ENCODE measurements at places on chromosomes 12 and 14.

DNA sequence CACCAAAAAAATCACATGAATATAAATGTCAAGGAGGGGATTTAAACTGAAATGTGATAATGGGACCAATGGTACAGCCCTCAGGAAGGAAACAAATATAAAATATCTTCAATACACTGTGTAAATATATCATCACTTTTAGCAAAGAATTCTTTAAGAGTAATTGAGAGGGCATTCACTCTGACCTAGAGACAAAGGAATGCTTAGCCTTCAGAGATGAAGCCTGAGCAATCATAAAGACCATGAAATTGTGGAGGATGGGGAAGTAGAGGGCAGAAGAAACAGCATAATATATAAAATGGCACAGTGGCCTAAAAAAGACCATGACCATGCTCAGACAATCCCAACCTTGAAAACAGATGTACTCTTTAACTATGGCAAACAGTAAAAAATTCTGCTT is 20.4 kb downstream of the YAF2 start:
- no peak for DNase-seq

GRCh38 chr12:6193853-6194815 is 6.1 kb upstream of the CD9 start:
- DNase-seq, result no peak

DNA sequence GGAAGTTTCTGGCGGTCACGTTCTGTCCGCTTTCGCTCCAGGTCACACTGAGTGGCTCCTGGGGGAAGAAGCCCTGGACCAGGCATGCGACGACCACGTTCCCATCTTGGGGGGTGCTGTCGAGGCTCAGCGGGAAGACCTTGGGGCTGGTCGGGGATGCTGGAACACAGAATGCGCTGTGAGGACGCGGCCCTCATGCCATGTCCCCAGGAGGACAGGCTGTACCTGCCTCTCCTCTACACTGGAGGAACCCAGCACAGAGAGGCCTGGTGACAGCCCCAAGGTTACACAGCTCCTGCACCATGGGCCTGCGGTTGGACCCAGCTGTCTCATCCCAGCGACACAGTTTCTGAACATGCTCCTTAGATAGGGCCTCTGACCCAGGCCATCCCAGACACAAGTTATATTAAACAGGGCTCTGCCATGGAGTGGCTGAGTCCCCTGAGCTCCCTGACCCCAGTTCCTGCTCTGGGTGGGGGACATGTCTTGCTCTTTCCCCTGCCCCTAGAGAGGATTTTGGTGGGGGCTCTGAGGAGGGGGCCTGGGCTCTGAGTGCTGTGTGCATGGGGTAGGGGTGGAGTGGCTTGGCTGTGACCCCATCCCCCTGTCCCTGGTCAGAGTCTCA is 62.0 kb downstream of the TMEM121 start:
- no peak for DNase-seq

- no peak for DNase-seq
Observed at GRCh38 chr12:114136631-114137030, 170.5 kb upstream of the RBM19 start.

DNA sequence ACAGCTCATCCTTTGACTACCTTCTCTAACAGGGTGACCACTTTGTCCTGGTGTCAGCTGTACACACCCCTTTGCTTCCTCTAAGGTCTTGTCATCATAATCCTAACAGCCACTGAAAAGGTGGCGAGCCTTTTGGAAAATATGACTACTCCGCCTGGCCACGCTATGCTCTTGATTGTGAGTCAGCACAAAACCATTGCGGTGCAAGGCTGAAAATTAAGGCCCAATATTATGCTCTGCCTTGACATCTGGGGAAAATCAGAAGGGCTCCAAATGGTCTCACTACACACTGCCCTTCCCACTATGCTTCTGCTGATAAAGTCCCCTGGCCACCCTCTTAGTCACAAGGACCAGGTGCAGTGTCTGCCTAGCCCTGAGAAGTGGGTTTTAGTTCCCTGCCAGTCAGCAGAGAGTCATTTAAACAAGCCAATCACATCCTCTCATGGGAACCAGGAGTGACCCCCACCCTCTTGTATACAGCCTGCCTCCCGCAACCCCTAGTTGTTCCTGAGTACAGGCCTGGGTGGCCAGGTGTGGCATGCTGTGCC is 34.3 kb downstream of the FGD6 start:
- no peak for DNase-seq

- no peak for DNase-seq
Observed at GRCh38 chr14:34580381-34580780, 40.9 kb upstream of the EAPP start.

DNA sequence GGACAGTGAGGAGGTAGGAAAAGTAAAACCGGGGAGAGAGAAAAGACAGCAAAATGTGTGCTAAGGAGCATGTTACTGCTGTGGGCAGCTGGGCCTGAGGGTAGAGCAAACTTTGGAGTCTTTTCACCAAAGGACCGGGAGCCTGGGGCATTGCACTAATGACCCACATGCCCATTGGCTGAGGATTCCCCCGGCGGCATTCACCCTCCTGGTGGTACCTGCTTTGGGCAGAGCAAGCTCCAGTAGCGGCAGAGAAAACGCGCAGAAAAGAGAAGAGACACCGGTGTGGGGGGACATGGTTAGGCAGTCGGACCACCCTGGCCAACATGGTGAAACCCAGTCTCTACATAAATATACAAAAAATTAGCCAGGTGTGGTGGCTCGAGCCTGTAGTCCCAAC is 83.4 kb upstream of the ESRRB start:
- DNase-seq, result no peak

DNA sequence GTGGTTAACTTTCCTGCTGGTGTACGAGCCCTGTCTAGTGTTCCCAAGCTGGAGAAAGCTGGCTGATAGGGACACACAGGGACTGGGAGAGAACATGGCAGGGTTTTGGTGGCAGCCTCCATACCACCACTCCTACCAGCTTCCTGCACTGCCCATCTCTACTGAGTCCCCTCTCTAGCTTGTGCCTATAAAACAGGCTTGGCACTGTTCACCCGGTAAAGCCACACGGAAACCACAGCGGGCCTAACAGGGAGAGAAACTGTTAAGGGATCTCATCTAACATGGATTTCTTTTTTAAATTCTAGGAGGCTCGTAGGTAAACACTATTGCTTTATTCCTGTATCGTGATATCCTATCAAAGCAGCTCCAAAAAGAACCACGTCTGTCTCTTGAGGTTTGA is 204.7 kb downstream of the TTC7B start:
- no peak for DNase-seq

DNA sequence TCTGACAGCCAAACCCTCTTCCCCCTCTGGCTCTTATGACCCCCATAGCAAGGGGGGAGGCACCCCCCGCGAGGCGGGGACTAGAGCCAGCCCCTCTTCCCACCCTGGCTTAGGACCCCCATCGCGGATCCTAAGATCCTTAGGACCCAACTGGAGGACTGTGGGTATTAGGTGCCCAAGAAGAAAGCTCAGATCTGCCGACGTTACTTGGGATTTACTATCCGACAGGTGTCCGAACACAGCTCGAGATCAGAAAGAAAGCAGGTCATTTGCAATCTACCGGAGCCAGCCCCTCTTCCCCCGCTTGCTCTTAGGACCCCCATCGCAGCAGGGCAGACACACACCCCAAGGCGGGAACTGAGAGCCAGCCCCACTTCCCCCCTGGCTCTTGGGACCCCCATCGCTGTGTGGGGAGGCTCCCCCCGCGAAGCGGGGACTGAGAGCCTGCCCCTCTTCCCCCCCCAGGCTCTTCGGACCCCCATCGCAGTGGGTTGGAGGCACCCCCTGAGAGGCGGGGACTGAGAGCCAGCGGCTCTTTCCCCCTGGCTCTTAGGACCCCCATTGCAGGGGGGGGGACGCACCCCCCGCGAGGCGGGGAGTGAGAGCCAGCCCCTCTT is 46.8 kb downstream of the DDX11 start:
- DNase-seq, result no peak

- DNase-seq, result no peak
Observed at GRCh38 chr12:68285541-68285940, 32.1 kb upstream of the IL22 start.

- no peak for DNase-seq
Observed at GRCh38 chr14:61625165-61625564, 70.1 kb upstream of the HIF1A start.

DNA sequence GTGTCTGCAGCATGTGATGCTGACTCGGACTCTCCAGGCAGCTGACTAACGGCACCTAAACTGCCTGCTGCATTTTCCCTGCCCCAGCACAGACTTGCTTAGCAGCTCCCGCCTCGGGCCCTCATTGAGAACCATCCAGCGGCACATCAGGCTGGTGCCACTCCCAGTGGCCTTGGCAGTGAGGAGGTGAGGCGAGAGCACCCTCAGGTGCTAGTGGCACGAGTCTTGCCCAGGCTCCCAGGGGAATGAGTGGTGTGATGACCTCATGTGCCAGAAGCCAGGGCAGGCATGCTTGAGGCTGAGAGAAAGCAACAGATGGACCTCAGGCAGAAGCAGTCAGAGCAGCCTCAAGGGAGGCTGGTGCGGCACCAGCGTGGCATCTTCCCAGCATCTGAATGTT is 60.2 kb downstream of the PRKCH start:
- DNase-seq, result no peak

DNA sequence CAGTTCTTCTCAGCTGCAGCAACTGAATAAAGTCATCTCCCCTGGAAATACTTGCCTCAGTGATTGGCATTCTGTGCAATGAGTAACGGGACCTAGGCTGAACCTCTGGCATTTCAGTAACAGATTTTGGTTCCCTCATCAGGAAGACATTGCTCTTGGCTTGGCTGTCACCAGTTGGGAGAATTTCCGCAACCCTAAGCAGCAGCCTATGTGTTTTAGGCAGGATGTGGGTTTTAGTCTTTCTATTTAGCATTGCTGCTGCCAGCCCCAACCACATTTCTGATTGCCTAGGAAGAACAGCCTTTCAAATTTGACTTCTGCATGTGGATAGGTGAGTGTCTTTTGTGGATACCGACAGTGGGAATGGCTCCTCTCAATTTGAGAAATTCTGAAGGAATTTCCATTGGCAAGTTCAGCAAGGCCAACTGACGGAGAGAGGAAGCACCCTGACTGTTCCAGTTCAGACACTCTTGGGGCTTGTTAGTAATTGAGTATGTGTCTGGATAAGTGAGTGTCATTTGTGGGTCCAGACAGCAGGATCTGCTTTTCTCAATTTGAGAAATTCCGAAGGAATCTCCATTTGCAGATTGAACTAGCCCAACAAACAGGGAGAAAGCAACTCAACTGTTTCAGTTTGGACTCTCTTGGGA is 19.0 kb upstream of the CLEC2A start:
- no peak for DNase-seq

GRCh38 chr14:81275305-81276072 is 54.7 kb upstream of the GTF2A1 start:
- no peak for DNase-seq

DNA sequence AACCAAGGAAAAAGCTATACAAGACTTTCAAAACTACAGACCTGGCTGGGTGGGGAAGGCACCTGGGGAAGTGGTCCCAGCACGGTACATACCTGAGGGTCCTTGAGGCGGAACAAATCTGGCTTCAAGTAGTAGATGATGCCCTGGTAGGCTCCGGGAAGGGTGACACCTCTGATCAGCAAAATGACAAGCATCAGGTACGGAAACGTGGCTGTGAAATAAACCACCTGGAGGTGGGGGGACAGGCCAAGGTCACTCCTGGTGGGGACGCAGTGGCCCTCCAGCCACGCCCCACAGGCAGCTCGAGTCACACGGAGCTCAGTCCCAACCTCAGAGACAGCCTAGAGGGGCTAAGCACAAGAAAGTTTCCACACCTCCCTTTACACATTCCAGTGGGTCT is 15.3 kb downstream of the SLC6A12 start:
- DNase-seq, result no peak

GRCh38 chr12:3073438-3074250 is 3.5 kb upstream of the TSPAN9 start:
- peak; percentile 69 for DNase-seq

DNA sequence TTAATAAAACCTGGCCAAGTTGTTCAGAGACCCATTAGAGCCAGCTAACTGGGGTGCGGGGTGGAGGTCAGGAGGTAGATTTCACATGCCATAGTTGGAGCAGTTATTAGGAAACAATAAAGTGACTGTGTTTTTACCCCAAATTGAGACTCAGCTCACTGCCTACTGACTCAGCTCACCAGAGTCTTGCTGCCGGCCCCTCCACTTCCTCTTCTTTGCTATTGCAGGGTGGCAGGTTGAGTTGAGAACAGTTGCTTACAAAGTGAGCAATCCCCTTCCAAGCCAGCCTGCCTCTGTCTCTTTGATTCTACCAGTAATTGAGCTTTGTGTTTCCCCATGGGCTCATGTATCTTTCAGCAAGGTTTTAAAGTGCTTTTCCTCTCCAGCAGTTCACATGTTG is 12.9 kb downstream of the ST8SIA1 start:
- DNase-seq, result no peak

DNA sequence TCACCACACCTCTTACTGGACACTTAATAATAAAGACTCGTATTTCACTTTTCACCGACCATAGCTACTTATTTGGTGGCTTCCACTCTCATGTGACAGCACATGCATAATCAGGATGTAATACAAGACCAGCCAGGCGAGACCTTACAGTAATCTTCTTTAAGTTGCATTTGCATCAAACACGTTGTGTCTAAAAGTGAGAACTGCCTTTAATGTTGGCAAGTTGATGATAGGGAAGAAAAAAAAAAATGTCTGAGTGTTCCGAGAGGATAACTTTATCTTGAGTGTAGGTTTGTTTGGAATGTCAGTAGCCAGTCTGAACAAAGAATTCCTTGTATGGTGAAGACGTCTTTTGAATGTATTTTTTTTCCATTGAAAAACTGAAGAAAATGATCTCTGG is 440.4 kb downstream of the ADAMTS20 start:
- no peak for DNase-seq

GRCh38 chr12:19010726-19011125 is 118.8 kb upstream of the PLEKHA5 start:
- no peak for DNase-seq

DNA sequence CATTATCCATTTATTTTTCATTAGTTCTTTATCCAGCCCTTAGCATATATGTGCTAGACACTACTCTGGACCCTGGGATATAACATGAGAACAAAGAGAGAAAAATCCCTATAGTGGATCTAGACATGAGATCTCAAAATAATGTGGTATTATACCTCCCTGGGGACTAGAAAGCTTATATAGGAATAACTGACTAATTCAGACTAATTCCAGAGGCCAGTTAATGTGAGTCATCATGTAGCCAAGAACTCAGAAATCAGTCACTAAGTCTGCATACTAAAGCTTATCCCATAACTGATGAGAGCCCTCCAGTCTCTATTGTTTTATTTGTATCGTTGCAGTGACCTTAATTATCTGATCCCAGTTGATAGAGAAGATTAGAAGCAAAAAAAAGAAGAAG is 267.1 kb upstream of the RGS6 start:
- no peak for DNase-seq

- DNase-seq, result no peak
Observed at GRCh38 chr12:12376646-12377448, 20.0 kb downstream of the BORCS5 start.

- DNase-seq, result no peak
Observed at GRCh38 chr12:52246720-52247621, 13.9 kb downstream of the KRT7 start.

DNA sequence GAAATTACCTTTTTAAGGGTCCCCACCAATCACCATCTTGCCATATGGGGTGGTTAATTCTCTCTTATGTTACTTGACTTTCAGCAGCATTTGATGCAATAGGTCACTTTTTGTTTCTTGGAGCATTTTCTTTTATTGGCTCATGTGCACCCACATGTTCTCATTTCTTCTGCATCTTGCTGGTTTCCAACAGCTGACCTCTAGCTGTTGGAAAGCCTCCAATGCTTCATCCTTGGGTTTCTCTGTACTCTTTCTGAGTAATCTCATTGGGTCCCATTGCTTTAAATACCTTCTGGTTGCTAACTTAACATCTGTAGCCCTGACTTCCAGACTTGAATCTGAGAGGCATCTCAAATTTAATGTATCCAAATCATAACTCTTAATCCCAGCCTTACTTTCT is 116.8 kb downstream of the CRADD start:
- DNase-seq, result no peak

Measured in stimulated activated CD8-positive, alpha-beta memory T cell treated with anti-CD3 and anti-CD28 coated beads, Interleukin-2, amount 100 ng/mL, for 1 hour (primary cell).